ENCODE measurements at places on chromosomes 6 and 20. TPM values are rescaled to one million over a fixed set of nuclear protein-coding genes. Genes with fewer than 3 reads are reported as not detected.

Gene TCF21
- not detected for total RNA-seq

Gene CRYBG1
- 5.7 TPM for total RNA-seq

DNA sequence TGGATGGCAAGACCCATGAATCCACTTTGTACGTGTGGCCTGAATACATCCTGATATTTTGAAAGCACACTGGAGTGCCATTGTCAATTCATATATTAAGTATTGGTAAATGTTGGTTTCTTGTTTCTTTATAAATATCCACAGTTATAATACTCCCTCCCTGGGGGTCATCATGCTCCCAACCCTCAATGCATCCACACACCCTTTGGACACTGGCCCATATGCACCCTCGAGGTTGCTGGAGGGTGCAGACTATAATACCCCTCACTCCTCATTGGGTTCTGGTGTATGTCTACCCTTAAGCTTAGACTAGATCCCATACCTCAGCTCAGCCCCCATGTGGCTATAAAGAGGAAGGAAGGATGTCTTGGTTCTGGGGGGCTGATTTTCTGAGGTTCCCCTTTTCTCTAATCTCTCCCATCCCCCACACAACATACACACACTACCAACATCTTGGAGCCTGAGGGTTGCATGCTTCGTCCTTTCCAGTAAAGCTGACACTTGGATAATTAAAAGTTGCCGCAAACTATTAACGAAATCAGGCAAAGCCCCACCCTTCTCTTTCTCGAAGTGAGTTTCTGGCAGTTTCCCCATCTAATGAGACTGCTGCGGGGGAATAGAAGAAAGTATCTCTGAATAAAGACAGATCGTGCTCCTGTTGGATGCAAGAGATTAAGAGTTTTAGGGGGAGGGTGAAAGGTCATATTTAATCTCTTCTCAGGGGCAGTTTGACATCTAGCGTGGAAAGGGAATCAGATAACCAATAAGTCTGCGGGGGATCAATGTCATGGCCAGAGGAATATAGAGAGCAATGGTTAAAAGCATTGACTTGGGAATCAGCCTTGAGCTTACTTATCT, 7.4 kb downstream of the PIM1 start:
- no peak overlapping the region for H3K27ac ChIP-seq
- peaks cover 37% of the 10 kb centered on the region for H3K36me3 ChIP-seq
- H3K4me1 ChIP-seq, result no peaks in the 10 kb centered on the region
- no peak for DNase-seq

Gene HSPA1L
- total RNA-seq, result 1.6 TPM

Gene OR2J3
- total RNA-seq, result not detected

Gene PRKN
- 2.0 TPM for total RNA-seq

Gene GJA1
- 530 TPM for total RNA-seq

GRCh38 chr6:160330619-160331018, 17.6 kb upstream of the SLC22A3 start:
- no peak for DNase-seq
- H3K36me3 ChIP-seq, result no peaks in the 10 kb centered on the region
- H3K4me1 ChIP-seq, result no peaks in the 10 kb centered on the region
- H3K27me3 ChIP-seq, result no peaks in the 10 kb centered on the region
- no peak overlapping the region for H3K4me3 ChIP-seq

DNA sequence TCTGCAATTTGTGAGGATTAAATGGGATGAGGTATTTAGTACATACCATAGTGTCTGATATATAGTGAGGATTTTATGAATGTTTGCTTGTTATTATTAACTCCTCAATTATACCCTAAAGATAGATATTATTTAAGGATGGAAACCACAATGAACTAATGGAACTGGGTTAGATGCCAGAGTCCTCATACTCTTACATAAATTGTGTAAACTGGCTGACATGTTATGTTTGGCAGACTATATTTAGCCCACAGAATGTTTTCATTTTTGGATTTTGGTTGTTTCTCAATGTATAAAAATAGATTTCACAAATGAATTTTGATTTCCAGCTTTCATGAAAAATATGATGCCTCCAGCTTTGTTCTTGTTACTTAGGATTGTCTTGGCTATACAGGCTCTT, 37.6 kb downstream of the HTR1B start:
- H3K4me3 ChIP-seq, result no peak overlapping the region
- H3K4me1 ChIP-seq, result no peaks in the 10 kb centered on the region
- no peak overlapping the region for H3K27ac ChIP-seq
- no peak for DNase-seq
- no peaks in the 10 kb centered on the region for H3K36me3 ChIP-seq

DNA sequence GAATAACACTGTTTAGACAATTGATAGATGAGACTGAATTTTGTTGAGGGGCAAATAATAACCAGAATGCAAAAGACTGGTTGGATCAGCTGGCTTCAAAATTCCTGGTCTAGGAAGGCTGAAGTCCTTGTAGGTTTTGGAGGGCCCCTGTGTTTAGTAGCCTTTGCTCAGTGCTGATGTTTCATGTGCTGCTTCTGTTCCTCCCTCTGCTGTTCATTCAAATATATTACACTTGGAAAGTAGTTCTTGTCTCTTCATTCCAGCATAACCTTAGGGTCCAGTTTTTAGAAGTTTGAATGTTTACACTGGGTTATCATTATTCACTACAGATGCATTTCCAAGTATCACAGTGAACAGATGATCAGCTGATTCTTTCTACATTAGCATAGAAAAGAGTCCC, 72.5 kb downstream of the FLRT3 start:
- H3K4me1 ChIP-seq, result no peaks in the 10 kb centered on the region
- H3K27ac ChIP-seq, result no peak overlapping the region
- no peak for DNase-seq
- no peaks in the 10 kb centered on the region for H3K36me3 ChIP-seq

Gene RAB23
- 18.6 TPM for total RNA-seq

Gene MYLK4
- total RNA-seq, result 0.28 TPM

Gene LAMA4
- total RNA-seq, result 1.0 TPM

DNA sequence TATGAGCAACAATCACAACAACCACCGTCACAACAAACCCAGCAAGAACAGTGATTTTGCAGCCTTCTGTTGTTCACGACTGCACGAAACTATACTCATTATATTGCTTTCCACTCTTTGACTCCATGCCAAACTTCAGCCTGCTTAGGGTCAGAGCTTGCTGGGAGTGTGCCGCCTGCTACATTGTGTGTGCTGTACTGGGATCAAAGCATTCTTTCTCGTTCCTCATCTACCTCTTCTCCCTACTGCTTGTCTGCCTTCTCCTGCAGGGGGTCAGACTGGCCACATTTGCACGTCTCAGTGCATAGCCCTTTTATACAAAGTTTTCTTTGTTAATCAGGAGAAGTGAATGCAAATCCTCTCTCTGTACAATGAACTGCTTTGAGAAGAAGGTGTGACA, 401.6 kb upstream of the CITED2 start:
- H3K4me1 ChIP-seq, result no peaks in the 10 kb centered on the region
- DNase-seq, result no peak
- no peak overlapping the region for H3K27ac ChIP-seq
- H3K27me3 ChIP-seq, result no peaks in the 10 kb centered on the region
- no peak overlapping the region for H3K4me3 ChIP-seq

Gene RAD21L1
- total RNA-seq, result not detected
